CD4-positive, alpha-beta T cell treated with Interleukin-4 for 4 hours (primary cell): ENCODE measurements at places on chromosomes 2 and 18.

DNA sequence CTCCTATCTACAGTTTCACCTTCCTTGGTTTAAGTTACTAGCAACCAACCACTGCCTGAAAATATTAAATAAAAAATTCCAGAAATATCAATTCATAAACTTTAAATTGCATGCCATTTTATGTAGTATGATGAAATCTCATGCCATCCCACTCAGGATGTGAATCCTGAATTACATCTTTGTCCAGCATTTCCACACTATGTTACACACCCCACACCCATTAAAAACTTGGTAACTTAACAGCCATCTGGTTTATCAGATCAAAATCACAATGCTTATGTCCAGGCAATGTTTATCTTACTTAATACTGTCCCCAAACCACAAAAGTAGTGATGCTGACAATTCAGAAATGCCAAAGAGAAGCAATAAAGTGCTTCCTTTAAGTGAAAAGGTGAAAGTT, 21.6 kb downstream of the CUL3 start:
- no peak for DNase-seq

DNA sequence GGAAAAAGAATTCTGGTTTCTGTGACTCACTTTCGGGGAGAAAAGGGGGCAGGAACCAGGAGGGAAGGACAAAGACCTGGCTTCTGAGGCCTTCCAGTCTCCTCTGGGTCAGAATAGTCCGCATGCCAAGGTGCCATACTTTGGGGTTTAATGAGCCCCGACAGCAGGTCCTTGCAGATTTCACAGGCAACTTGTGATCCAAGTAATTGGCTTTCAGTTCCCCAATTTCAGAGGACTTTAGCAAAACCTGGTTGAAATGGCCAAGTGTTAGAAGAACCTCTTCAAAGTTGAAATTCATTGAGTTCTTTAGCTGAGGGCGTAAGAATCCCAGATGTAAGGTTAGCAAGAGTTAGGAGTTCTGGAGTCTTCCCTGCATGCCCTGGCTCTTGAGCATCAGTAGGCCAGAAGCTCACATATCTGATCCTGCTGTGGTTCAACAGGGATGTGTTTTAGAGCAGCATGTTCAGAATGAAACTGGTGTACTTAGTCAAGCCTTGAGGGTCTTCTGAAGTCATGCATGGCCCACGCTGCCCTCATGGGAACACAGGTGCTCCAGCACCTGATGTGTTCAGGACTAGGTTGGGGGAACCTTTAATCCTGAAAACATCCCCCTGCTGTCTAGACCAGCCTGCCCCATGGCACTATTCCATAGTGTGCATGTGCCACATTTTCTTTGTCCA, 143.0 kb downstream of the NUP35 start:
- no peak for DNase-seq

GRCh38 chr2:9101763-9102425, 98.4 kb upstream of the MBOAT2 start:
- no peak for DNase-seq

- no peak for DNase-seq
These were observed 141.8 kb upstream of the SLC35G4 start for GRCh38 chr18:11467611-11468010.

GRCh38 chr2:112646102-112646719, 472 bp downstream of the SLC20A1 start:
- no peak for DNase-seq

GRCh38 chr2:23666980-23667357, 260.0 kb downstream of the ATAD2B start:
- DNase-seq: no peak

DNA sequence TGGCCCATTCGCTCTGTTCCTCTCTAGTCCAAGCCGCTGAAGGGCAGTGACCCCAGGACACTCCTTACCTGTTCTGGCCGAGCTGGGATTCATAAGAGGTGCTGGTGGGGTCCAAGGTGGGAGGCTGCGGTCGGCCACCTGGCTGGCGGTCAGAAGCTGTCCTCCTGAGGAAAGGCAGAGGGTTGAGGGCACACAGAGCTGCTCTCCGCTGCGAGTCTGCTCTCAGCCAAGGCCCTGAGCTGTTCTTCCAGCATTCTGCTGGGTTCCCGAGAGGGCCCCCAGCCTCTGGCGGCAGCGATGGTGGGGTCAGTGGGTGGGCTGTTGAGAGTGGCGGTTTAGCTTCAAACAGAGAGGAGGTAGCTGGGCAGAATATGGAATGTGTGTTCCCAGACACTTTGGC, 3.8 kb downstream of the PCARE start:
- DNase-seq: no peak

- DNase-seq: no peak
These were observed 415.3 kb downstream of the ZNF521 start for GRCh38 chr18:24936691-24937090.

DNA sequence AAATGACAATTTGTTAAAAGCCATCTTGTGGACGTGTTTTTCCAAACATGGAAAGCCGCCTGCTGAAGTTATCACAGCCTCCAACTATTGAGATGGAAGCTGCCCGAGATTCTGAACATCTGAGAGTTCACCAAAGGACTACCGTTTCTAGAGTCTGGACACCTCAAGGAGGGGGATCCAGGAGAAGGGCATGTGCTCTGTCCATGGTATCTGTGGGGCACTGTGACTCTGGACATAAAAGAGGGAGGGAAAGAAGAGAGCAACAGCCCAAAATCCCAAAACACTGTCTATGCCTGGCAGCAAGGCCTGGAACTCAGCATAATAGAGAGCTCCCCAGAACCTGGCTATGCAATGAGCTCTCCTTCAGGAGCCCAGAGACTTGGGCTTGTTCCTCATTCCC, 319.9 kb downstream of the EN1 start:
- no peak for DNase-seq

- no peak for DNase-seq
These were observed 73.0 kb downstream of the AGPS start for GRCh38 chr2:177465400-177466138.

- DNase-seq: no peak
These were observed 75.6 kb downstream of the RNF144A start for GRCh38 chr2:6992794-6993228.
